ENCODE measurements at places on chromosomes 7 and 10.

GRCh38 chr10:117448802-117449201 lies 73.6 kb upstream of the PDZD8 start:
- DNase-seq, result no peak

DNA sequence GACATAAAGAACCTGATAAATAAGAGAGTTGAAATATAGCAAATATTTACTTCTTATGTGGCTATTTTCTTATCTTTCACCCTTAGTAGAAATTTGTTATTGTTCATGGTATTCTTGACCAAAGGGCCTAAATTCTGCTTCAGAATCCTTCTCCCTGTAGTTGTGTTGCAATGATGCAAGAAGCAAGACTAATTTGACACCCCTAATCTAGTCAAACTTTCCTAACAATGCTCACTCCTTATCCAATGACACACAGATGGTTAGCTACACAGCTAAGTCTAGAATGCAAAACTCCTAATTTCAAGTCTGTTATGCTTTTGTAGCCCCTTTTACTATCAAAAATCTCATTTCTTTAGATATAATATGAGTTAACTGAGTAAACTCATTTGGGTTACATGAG lies 56.1 kb downstream of the TWIST1 start:
- no peak for DNase-seq

GRCh38 chr7:122225874-122226273 lies 78.7 kb downstream of the FEZF1 start:
- DNase-seq, result no peak

GRCh38 chr7:29255906-29256692 lies 61.5 kb downstream of the CHN2 start:
- DNase-seq, result no peak

- no peak for DNase-seq
Measured at GRCh38 chr7:100444311-100445278, 8.3 kb upstream of the PPP1R35 start.

DNA sequence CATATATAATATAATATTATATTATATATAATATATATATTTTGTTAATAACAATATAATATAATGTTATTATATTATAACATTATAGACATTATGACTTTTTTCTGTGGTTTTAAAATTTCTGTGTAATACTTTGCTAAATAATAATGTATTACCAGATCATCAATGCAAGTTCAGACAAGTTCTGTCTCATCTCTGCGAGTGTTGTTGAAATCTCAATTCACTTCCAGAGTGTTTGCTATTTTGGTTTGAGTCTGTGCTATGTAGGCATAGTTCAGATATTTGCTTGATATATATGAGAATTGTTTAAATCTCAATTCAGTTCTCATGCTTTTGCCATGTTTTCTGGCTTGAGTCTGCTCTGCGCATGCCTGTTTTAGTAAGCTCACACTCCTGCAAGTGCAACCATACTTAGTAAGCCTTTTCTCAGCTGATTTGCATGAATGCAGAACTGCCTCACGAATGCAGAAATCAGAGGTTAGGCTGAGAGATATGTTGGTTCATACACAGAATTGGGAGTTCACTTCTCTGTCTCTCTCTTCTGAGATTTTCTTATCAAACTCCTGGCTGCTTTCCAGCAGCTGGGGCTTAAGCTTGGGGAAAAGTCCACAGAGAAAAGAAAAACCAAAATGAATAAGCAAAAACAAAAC lies 830.2 kb upstream of the SORCS1 start:
- DNase-seq, result no peak

DNA sequence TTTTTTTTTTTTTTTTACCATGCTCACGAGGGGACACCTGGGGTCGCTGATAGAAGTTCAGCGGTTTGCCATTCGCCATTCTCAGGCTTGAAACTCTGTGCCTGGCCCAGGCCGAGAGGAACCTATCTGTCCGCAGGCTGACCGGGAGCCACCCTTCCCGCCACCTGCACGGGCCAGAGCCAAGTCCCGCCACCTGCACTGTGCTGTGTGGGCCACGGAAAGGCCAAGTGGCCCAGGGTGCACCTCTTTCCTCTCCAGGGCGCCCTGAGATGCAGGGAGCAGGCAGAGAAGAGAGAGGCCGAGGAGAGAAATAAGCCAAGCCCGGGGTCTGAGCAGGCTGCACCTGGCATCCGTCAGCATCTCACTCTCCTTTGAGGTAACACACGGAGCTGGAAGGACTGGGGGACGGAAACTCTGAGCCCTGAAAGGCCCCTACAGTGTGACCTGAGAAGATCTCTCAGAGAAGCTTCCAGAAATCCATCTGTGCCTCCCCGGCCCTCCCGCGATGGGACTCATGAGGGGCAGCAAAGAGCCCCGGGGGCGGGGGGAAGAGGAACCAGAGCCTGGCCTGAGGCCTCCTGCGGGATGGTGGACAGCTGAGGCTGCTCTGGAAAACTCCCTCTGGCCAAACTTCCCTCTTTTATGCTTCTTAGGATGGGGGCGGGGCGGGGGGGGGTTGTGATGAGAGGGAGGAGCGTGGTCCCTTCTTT lies 46.6 kb downstream of the PRKAG2 start:
- no peak for DNase-seq

DNA sequence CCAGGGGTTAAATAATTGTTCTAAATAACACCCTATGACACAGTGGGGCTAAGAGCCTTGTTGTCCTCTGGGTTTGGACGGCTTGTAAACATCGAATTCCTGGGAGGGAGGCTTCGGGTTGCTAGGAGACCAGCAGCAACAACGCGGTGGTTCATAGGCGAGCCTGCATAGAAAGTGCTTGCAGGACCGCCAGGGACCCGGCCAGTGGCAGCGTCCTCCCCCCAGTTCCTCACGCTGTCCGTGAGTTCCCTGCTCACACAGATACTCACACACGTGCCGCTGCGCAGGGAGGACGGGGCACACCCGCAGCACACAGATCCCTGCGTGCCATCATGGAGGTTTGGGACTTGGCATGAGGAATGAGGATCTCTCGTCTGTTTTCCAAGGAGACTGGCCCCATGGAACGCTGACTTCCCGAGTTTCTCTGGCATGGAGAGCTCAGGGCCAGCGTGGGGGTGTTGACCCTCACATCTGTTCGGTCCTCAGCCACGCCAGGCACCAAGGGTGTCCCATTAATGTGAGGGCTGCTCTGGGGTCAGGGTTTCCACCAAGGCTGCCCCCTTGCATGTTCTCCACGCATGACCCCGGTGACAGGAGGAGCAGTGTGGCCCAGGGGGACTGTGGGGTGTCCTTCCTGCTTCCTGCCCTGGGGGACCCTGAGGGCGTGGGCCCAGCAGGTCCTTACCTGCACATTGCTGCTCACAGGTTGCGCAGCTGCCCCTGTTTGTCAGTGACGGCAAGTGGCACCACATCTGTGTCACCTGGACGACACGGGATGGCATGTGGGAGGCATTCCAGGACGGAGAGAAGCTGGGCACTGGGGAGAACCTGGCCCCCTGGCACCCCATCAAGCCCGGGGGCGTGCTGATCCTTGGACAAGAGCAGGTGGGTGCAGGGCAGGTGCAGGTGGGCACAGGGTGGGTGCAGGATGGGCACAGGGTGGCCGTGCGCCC lies 9.7 kb downstream of the NPTX2 start:
- no peak for DNase-seq

DNA sequence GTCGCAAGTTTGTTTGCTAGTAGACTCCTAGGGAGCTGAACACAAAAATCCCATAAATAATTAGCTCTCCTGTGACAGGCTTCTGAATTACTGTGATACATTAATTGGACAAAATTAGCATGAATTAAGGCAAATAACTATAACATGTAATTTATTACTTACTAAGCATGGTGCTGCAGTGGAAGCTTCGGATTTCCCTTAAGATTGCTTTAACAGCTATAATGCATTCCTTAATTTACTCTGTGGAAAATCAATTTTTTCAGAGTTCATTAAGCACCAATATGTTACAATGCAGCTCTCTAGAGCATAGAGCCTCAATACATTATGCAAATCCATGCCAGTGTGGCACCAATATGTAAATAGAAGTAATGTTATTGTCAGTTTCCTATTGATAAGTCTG lies 201.5 kb downstream of the MDFIC start:
- DNase-seq, result no peak

- no peak for DNase-seq
Measured at GRCh38 chr7:120695848-120696247, 162.1 kb downstream of the TSPAN12 start.

- no peak for DNase-seq
Measured at GRCh38 chr10:127922675-127923366, 15.9 kb downstream of the PTPRE start.

- no peak for DNase-seq
Measured at GRCh38 chr7:34851431-34851830, 185.9 kb downstream of the DPY19L1 start.

GRCh38 chr10:29987471-29987870 lies 71.9 kb downstream of the JCAD start:
- no peak for DNase-seq

DNA sequence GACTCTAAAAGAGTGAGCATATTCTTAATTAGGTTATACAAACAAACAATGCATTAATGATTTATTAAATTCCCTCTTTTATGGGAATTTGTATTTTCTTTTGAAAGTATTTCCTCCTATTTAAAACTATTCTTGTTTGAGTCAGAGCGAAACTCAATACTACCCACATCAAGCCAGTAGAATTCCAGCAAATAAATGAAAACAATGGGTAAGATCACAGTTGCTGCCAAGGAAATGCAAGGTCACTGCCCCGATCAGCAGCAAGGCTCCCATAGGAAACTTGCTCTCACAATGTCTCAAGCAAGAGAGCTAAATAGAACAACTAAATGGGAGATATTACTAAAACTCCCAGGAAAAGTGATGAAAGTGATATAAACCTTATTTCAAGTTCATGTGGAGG lies 206.3 kb downstream of the THSD7A start:
- DNase-seq, result no peak

DNA sequence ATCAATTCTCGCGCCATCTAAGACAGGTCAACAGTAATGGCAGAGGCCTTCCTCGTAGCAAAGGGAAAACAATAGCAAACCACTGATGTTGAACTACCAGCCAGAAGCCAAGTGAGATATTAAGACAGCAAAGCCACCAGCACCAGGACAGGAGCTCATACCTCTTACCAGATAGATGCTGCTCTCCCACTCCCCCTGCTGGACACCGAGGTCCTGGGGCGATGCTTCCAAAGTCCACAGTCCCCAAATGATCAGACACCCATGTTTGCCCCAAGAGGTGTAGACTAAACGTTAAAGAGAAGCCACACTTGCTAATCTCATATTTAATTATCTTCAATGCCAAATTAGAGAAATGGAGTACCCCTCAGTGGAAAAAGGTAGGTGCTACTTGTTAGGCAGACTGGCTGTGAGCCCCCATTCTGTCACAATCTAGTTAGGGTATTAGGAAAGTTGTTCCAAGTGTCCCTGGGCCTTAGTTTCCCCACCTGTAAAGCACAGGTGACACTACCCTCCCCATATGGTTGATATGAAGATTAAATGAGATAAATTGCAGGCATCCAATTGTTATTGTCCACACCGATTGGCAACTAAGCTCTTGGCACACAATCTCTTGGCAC lies 39.9 kb downstream of the TOMM7 start:
- DNase-seq, result no peak

DNA sequence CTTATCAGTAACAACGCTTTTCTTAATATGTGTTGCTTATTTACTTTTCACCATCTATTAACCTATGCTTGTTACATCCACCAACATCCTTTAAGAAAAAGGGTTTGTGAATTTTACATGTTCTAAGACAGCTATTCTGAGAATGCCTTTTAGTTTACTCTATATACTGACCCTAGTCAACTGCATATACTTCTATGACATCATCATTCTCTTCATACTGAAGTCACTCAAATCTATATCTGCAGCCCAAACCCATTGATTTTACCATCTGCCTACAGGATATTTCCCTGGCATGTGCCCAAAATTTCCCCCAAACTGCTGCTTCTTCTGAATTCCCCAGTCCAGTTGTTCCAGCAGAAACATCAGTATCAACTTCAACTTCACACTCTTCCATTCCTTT lies 94.6 kb upstream of the FAM204A start:
- DNase-seq, result no peak

Data from esophagus squamous epithelium (tissue), 5 donors.